ENCODE measurements at places on chromosomes 3 and 15.

DNA sequence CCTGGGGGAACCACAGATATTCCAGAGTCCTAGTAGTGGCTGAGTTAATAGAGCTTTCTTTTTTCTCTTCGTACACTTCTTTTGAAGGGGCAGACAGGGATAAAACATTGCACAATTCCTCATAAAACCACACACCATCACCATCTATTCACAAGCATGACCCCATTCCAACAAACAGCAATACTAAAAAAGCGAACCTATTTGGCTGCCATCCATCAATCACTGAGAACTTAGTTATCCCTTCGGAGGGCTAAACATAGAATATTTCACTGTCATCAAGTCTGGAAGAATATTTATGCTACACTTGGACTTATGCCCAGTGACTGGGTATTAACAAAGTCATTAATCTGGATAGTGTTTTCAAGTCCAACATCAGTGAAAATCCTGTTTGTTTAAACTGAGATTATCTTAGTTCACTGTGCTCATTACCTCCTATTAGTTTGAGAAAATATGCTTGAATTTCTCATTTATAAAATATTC lies 80.3 kb upstream of the PRTG start:
- peak; percentile 21 for DNase-seq

DNA sequence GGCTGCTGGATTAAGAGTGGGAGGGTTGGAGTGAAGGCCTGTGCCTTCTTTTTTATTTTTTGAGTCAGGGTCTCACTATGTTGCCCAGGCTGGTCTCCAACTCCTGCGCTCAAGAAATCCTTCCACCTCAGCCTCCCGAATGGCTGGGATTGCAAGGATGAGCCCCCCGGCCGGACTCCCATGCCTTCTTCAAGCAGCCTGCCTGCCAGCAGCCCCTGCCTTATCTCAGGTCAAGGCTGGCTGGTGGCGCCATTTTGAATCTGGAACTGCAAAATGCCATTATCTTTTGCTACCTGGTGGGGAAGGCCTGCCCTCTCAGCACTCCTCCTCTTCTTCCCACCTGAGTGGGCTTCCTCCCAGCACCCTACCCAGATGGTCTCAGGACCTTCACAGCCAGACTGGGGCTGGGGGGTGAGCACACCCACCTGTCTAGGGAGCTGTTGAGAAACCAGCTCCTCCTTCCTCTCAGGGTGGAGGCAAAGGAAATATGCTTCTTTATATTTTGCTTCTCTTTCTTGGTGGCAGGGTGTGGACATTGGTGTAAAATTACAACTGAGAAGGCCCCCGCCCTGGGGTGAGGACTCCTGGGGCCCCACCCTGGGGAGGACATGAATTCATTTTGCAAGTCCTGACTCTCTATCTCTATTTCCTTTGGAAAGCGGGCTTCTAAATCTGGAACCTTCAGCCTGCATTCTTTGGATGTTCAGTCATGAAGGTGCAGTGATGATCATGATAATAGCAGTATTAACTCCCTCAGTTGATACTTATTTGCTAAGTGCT lies 7.7 kb upstream of the FLNB start:
- no peak for DNase-seq

DNA sequence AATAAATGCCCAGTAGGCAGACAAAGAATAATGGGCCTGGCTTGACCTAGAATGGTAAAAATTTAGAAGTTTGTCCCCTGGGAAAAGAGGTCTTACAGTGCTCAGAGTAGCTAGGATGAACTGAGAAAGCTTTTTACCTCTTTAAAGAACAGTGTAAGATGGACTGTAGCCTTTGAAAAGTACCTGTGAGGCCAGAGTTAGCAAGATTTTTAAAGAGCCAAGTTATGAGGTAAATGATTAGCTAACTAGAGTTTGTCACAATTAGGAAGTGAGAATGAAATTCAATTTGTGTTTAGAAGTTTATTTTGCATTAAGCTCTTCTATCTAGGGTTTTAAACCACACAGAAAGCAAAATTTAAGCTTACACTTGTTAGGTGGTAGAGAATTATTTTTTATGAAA lies 480.9 kb downstream of the ZIC1 start:
- DNase-seq = no peak

GRCh38 chr3:50545781-50546180 lies 21.8 kb downstream of the C3orf18 start:
- no peak for DNase-seq

GRCh38 chr3:71559021-71559420 lies 24.5 kb downstream of the FOXP1 start:
- no peak for DNase-seq

DNA sequence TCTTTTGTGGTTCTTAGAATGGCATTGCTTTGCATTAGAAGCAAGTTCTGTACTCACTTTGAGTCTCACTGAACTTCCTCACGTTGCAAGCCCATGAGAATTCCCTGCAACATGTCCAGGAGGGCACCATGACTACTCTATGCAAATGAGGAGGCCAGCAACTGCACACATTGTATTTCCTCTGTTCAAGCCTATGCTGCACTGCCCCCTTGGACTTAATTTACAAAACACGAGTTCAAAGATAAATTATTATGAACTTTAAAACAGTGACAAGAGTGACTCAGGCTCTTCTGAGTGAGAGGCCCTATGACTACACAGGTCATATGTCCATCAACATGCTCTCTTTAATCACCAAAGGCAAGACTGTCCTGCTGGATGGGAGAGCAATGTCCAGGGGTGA lies 484.2 kb upstream of the ATP11B start:
- DNase-seq = no peak

DNA sequence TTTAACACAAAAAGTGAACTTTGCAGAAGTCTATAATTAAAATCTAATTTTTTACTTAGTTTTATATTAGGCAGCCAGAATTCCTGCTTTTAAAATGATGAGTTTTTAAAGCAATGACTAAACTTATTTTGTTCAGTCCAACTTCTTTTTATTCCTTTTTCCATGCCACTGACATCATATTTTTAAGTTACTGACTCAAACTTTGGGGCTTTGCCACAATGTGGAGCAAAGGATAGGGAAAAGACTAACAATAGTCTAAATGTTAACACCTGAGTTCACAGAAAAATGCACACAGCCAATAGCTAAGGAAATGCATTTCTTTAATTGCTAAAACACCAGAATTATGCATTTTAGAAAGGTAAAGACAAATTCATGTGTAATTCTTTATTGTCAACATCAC lies 647.6 kb upstream of the DPPA4 start:
- no peak for DNase-seq

- no peak for DNase-seq
Observed at GRCh38 chr15:94470492-94470891, 239.1 kb downstream of the MCTP2 start.

GRCh38 chr15:60371175-60372051 lies 26.4 kb downstream of the ANXA2 start:
- peak; percentile 99 for DNase-seq

GRCh38 chr3:158102242-158103080 lies 3.8 kb downstream of the SHOX2 start:
- no peak for DNase-seq

DNA sequence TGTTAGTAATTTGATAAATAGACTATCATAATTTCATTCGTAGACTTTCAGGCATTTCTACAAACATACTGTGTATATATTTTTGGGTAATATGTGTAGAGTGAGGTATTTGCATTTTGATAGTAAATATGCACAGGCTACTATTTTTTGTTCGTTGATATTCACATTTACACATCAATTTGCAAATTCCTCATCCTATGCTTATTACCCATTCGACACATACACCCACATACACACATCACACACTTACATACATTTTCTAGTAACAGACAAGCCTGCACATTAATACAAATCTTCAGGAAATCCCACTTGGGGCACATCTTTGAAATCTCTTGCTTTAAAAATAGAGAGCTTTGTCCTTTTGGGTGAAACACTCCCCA lies 127.9 kb upstream of the FEZF2 start:
- no peak for DNase-seq

DNA sequence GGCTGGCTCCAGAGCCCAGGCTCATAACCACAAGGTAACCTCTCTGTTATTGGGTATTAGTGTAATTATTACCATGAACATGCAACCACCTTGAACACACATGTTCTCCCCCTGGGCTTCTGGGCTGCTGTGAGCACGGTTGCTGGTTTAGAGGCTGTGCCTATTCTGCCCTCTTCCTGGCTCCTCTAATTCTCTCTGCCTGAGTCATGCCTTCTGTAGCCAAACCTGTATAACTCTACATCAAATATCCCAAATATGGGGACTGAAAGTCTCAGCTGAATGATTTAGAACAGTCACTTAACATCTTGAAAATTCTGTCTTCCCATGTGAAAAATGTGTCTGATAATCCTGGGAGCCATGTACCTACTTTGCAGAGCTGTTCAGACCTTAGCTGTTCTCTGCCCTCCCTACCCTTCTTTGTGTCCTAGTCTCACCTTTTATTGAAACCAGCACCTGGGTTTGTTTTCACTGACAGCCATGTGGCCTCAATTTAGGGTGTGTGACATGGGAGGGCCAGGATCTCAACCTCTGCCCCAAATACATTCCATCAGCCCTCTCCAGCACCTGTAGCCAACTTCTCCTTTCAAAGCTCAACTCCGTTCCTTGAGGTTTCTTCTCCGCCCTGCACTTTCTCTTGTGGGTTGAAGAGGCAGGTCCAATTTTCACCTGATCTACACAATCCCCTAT lies 60.7 kb downstream of the PDZRN3 start:
- no peak for DNase-seq

DNA sequence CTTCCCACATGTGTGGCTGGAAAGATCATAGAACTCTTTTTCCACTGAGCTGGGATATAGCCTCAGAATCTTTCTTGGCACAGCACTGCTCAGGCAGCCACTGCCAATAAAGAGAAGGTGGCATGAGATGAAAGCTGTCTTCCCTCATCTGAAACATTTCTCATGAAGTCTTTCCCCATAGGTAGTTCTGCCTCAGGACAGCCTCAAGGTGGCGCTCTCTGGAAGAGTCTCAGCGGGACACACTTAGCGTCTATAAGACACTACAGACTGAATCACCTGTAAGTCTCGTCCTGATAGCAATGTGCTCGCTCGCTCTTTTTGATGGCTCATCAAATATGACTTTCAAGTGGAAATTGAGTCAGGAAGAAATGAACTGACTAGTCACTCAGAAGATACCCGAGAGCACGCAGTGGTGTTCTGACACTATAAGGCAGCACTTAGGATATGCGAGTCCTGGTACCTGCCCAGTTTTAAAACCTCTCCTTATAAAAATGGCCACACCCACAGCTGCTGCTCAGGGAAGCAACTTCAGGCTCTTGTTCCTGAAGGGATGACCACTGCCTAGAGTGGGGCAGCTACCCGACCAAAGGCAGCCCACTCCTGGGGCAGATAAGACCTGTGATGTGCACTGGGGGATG lies 269.5 kb downstream of the SUCLG2 start:
- peak; percentile 62 for DNase-seq

GRCh38 chr15:98160236-98160635 lies 199.7 kb downstream of the ARRDC4 start:
- DNase-seq = no peak

DNA sequence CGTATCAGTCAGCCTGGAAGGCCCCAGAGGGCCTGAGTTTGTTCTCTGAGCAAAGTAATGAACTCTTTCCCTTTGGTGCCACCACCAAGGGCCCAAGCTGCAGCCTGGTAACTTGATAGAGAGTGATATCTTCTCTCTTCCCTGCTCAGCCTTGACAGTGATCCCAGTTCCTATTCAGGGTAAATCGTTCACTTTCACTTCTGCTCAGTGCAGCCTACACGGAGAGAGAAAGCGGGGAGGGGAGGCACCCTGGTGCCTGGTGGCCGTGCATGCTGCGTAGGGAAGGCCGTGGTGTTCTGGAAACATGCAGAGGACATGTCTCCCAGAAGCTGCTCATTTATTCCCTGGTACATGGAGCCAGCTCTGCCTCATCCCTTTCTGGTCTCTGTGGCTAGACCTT lies 54.9 kb downstream of the KIF9 start:
- no peak for DNase-seq

DNA sequence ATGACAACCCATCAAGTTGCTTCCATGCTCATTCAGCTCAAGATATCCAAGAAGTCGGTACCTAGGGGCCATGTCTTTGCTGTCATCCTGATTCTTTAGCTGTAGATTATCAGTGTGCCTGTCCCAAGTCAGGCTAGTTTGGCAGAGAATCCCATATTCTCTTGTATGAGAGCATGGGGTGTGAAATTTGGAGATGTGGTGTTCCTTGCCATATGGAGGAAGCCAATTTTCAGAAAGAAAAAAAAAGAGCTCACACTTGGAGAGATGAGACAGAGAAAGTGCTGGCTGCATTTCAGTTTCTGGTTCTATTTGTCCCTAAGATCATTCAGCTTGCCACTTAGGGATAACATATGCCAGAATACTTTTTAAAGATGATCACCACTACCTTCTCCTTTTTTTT lies 52.3 kb upstream of the SLC4A7 start:
- no peak for DNase-seq

DNA sequence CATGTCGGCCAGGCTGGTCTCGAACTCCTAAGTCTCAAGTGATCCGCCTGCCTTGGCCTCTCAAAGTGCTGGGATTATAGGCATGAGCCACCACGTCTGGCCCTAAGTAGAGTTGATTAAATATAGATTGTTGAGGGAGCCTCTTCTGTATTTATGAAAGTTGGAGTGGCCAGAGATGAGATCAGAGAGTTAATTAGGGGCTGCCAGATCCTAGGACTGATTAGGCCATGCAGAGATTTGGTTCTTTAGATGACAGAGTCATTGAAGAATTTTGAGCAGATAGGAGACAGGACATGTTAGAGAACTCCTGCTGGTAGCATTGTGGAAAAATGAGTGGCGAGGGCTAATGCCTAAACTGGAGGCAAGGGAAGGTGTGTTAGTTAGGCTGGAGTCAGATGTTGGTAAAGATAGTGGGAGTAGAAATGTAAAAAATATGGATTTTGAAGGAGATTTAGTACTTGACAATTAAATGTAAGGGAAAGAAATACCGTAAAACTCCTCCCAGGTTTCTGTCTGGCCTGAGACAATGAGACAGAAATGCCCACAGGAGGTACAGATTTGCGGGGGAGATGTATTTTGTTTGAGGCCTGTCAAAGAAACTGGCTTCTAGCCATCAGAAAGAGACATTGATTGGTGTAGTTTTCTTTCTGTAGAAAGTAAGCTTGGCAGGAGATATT lies 23.4 kb downstream of the SACM1L start:
- peak; percentile 28 for DNase-seq

DNA sequence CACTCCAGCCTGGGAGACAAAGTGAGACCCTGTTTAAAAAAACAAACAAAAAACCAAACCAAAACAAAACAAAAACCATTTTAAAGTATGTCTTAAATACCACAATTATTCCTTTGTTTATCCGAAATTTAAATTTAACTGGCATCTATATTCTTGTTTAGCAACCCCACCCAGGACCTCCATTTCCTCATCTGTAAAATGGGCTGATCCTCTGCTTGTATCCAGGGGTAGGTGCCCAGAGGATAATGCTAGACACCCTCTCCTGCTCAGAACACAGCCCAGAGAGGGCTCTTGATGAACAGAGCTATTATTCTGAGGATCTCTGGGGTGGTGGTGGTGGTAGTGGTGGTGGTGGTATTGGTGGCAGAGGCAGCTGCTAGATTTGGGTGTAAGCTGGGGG lies 9.8 kb downstream of the SH2D7 start:
- no peak for DNase-seq

DNA sequence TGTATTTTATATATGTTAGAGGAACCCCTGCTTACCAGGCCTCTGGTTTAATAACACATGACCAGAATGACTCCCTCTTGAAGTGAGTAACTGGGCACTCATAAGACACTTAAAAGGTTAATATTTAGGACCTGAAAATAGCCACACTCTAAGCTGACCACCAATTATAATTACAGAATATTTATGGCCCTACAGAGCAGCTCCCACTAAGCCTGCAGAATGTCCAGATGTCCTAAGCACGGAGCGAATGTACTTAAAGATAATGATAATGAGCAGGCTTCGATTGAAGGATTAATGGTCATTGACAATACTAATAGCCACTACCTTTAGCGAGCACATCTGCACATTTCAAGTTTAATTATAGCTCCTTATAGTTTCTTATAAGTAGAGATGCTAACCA lies 22.8 kb upstream of the KCTD6 start:
- DNase-seq = no peak

All from ELR (cell line).